ENCODE measurements at places on chromosomes 7 and 10.

DNA sequence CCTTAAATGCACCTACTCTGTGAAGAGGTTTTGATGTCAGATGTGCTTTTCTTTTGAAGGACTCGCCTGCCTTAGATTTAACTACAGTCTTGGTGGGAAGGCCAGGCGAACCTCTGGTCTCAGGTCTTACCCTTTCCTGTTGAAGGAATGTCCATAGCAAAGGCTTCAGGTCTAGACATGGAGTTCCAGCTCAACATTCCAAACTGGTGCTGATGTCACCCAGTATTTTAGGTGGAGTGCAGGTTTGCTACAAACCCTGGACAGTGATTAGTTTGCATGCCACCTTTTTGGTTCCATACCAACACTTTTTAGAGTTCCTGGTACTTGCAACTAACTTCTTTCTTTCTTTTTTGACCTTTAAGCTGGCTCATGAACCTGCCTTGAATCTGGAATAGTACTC is 258.7 kb downstream of the GFRA1 start:
- no peak for DNase-seq

DNA sequence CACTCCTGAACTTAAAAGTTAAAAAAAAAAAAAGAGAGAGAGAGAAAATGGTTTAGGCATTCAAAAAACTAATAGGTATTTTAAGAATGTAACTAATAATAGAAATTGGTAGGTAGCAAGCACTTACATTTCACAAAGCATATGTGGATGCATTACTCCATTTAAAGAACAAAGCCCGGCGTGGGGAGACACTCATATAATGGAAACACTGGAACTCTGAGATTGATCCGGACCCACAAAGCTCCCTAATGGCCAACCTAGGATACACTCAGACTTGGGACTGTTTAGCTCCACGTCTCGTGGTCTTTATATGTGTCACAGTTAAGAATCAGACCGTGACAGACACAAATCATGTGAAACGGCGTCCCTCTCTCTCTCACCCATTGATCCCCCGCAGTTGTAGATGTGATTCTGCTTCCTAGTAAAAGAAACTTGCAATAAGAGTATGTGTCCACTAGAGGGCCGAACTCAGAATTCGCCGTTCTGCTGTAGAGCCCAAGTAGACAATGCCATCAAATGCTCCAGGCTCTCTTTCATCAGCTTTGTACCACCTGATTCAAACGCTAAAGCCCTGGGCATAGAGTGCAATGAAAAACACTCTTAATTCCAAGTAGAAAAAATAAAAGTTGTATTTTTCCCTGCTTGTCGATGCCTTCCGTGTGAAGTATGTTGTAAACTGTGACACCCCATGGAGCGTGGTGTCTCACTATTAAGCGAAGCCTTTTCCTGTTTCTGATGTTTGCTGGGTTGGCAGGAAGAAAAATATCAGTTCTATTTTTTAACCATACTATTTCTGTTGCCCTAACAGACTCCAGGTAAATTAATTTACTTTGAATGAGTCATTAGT is 429.0 kb upstream of the MTPN start:
- DNase-seq: no peak

- DNase-seq: no peak
Measured at GRCh38 chr10:35416619-35417312, 80.5 kb downstream of the CCNY start.

DNA sequence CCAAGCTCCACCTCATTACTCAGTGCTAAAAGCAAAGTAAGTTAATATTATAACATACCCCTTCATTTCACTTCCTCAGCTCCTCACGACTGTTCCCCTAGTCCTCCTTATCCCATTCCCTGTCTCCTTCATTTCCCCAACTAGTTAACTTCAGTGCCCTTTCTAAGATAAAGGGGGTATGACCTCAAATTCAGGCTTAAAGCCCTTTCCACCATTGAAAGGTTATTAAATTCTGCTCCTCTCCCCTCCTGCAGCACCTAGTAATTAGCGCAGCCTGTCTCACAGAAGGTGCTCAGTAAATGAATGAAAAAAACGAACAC is 1.0 kb downstream of the CRPPA start:
- no peak for DNase-seq

GRCh38 chr10:75187961-75188426 is 22.6 kb upstream of the VDAC2 start:
- peak; percentile 15 for DNase-seq

DNA sequence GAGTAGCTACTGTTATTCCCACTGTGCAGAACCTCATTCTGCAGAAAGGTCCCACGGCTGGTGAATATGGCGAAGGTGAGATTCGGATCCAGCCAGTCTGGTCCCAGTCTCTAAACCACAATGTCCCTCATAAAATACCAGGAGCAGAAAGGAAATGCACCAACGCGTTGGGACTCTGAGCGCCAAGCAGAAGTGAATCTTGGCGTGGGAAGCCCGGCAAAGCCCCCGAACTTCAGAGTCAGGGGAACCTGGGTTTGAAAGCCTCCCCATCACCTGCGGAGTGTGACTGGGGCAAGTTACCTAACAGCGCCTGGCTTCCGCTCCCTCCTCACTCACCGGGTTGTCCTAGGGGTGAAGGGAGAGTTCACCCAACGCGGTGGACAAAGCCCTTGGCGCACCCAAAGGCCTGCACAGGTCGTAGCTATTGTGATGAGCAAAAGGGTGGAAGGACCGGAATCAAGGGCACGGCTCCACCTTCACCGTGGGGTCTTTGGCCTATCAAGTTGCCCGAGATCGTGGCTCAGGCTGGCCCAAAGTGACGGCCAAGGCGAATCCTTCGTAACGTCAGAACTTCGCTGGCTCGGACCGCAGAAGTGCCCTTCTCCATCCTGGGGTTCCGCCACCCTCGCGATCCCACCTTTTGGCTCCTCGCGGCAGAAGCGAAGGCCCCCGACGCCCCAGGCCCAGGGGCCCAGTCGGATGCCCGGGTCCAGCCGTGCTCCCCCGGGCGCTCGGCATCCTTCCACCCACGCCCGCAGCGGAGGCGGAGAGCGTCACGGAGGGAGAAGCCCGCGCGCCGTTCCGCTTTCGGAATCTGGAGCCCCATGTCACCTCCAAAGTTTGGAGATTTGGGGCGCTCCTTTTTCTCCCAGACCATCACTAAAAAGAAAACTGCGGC is 811 bp downstream of the RGS10 start:
- peak; percentile 63 for DNase-seq

DNA sequence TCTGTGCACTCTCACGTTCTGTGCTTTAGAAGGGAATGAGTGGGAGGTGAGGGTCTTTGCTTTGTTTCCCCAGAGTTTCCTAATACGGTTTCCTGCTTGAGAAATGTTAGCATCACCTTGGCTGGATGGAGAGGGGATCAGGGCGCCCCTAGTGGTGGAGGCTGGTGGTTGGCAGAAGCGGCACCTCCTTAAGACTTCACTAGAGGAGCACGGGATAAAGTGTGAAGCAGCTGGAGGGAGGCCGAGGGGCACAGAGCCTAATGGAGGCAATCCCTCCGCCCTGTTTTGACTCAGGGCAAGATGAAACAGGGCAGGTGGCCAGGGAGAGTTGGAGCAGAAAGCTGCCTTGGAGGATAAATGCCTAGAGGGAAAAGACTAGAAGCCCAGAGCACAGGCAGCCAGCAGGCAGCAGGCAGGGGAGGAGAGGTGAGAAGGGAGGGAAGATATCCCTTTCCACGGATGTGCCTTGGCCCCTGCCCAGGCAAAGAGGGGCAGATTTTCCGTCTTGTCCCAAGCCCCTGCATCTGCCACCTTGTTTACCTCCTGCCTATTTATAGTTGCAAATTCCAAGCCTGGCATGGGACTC is 56.0 kb upstream of the BTRC start:
- DNase-seq: peak; percentile 45

- DNase-seq: no peak
Measured at GRCh38 chr7:66419210-66419609, 209.5 kb upstream of the KCTD7 start.

DNA sequence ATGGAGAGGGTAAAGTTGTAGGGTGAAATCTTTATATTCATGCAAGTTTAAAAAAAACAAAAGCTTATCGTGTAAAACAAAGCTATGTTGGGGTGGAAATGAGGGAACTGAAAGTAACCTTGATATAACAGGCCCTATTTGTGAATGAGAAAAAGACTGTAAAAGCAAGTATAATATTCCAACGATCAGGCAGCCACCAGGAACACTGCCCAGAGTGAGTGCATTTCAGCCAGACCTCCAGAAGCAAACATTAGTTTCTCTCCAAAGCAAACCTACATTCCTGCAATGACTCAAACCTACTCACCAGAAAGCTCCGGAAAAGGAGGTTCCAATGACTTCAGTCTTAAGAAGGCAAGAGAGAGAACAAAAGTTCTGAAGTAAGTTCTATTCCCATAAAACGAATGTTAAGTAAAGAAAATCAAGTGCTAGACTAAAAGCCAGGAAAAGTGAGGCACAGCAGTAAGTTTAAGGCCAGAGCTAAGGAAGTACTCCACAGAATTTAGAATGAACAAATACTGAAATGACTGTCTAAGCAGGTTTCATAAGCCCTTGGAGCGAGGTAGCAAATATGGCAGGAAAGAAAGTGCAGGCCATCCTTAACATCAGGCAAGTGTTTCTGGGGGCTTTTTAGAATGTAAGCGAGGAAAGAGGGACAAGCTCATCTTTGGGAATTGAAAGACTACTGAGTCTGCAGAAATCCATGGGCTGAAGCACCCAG is 493.1 kb downstream of the XPNPEP1 start:
- DNase-seq: no peak

DNA sequence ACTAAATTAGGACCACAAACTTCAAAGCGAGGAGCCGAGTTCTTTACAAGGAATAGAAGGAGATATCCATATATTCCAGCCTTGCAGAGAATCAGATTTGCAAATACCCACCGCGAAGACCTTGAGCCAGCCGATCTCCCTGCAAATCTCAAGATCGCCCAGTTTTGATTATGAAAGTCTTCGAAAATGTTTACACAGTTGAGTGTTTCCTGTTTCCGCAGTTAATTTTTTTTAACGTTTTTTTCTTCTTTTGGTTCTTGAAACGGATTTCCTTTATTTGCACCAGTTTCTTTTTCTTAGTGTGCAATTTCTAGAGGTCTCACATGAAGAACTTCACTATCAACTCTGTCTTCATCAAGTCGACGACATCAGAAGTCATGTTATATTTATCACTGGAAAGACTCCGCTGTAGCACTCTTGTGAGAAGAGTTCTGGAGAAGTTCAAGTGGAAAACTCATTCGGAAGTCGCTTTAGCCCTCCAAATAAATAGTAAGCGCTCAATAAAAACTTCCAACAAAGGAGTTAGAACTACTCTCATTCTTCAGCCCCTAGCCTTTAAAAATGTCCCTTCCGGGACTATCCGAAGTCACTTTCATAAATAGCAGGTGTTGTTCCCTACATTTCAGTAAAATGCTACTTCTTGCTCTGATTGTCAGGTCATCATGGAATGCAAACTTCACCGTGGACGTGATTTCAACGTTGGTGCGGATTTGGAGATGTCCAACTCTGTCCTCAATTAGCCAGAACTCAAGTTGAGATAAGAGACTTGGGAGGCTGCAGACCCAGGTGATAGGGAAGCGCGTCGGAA is 11.9 kb upstream of the SPAG6 start:
- no peak for DNase-seq

GRCh38 chr10:81828251-81828650 is 46.7 kb upstream of the NRG3 start:
- no peak for DNase-seq

DNA sequence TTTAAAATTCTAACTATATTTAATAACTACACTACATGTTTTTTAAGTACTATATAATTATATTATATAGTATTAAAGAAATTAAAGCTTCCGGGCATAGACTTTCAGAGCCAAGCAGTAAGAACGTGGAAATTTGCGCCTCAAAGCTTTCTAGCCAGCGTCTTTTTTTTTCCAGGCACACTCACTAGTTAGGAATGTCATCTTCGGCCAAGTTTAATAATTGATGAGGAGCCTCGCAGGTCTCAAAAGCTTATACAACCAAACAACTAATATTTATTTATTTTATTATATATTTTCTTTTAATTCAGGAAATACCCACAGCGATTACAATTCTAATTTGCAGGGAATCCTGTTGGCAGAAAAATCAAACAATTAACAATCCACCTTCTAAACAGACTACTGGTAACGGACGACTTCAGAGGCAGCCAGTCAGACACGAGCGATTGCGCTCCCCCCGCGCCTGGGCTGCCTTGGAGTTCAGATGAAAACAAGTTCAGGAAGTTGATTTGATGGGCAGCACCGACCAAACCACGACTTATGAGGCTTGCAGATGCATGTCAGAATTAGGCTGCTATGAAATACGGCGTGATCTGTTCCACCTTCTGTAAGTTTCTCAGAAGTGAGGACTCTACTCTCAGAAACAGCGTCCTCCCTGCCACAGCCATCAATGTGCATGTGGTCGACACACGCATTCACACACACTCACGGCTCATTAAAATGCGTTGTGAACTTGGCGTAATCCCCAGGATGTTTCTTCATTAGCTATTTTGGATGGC is 431.8 kb upstream of the MGMT start:
- DNase-seq: no peak

GRCh38 chr10:94264085-94264484 is 98.7 kb downstream of the NOC3L start:
- DNase-seq: no peak

DNA sequence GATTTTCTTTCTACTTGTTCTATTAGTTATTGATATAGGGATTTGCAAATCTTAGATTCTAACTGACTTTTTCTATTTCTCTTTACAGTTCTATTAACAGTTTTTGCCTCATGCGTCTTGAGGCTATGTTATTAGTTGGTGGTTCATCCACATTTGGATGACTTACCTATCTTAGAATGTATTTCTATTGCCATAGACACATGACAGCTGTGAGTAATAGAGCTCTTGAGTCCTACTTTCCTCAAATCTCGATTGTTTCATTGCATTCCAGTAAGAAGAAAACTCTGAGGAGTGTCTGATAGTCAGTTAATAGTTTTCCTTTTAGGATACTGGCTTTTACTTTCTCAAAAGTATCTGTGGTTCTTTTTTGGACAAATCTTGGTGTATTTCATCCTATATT is 241.4 kb upstream of the ZNF32 start:
- no peak for DNase-seq

DNA sequence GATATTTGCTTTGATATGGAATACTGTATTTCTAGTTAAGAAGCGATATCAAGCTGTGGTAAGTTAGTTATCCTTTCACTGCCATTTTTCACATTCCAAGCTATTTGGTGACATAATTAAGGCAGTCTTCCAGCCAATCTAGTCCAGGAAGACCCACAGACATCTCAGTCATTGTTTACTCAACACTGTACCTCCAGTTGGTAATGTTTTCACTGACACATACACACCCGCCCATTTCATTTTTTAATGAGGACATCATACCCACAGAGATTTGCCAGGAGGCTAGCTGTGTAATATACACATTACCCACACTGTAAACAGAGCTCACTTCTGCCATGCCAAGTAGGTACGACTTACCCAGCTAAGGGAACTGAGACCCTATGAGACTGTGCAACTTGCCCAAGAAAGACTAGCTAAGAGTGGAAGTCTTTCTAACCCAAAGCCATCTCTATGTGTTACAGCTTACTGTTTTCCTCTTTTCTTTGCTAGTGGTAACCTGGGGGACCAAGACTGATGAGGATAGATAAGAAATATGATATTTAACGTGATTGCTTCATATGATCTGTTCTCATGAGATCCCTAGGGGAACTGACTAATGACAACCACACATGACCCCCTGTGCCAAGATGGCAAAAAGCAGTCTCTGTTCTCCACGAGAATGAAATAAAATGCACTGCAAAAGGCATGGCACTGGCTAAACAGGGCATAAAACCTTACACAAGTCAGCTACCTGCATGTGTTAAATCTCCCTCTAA is 179.0 kb downstream of the DGKI start:
- no peak for DNase-seq

- no peak for DNase-seq
Measured at GRCh38 chr10:66958466-66958865, 32.6 kb downstream of the LRRTM3 start.

All from stimulated activated CD4-positive, alpha-beta T cell treated with anti-CD3 and anti-CD28 coated beads, Interleukin-1b, Interleukin-23, amount 100 ng/mL, for 1 hour (primary cell).